ENCODE measurements at places on chromosomes 4 and X. TPM values are rescaled to one million over a fixed set of nuclear protein-coding genes. Genes with fewer than 3 reads are reported as not detected.

The TAB3 gene
- polyA plus RNA-seq, result 28.7 TPM

The F8A3 gene
- not detected for polyA plus RNA-seq

The PRR32 gene
- polyA plus RNA-seq, result not detected

The SMIM14 gene
- polyA plus RNA-seq, result 42.3 TPM

The HNRNPDL gene
- 1,069 TPM for polyA plus RNA-seq

The F11 gene
- not detected for polyA plus RNA-seq

The FRAS1 gene
- 3.5 TPM for polyA plus RNA-seq

The CD38 gene
- not detected for polyA plus RNA-seq

The SLITRK4 gene
- polyA plus RNA-seq, result 4.5 TPM

The FRMD7 gene
- 1.2 TPM for polyA plus RNA-seq

The CYBB gene
- polyA plus RNA-seq, result 0.40 TPM

The ALPK1 gene
- not detected for polyA plus RNA-seq

The ARHGEF6 gene
- polyA plus RNA-seq, result 1.4 TPM

The SMIM10 gene
- polyA plus RNA-seq, result not detected

Data from neural cell (in vitro differentiated cells).